ENCODE measurements at places on chromosomes 6 and 20.

GRCh38 chr6:158244373-158244772, 67.9 kb upstream of the TULP4 start:
- no peak for DNase-seq

DNA sequence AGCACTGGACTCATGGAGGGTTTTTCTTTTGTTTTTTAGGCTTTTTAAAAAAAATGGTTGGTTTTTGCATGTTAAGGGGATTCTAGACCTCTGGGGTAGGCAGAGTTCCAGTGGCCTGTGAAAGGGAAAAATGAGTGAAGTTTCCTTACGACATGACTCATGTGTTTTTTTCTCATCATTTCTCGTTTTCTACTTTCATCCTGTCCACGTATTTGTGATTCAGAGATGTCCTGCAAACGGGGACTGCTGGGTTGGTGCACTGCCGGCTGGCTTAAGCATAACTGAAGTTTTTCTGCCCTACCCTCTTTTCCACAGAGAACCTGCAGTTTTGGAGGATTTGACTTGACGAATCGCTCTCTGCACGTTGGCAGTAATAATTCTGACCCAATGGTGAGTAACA, 182.3 kb downstream of the SASH1 start:
- no peak for DNase-seq

GRCh38 chr20:44728801-44729443, 13.8 kb downstream of the CCN5 start:
- no peak for DNase-seq

- no peak for DNase-seq
These were observed 224.8 kb downstream of the GRM1 start for GRCh38 chr6:146253691-146254090.

DNA sequence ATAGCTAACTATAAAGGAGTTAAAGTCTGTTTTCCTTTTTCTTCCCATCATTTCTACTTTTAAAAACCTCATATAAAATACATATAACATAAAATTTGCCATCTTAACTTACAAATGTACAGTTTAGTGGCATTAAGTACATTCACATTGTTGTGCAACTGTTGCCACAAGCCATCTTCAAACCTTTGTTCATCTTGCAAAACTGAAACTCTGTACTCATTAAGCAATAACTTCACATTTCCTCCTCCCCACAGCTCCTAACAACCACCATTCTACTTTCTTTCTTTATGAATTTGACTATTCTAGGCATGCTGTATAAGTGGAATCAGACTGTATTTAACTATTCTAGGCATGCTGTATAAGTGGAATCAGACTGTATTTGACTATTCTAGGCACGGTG, 4.5 kb downstream of the CCDC170 start:
- no peak for DNase-seq

DNA sequence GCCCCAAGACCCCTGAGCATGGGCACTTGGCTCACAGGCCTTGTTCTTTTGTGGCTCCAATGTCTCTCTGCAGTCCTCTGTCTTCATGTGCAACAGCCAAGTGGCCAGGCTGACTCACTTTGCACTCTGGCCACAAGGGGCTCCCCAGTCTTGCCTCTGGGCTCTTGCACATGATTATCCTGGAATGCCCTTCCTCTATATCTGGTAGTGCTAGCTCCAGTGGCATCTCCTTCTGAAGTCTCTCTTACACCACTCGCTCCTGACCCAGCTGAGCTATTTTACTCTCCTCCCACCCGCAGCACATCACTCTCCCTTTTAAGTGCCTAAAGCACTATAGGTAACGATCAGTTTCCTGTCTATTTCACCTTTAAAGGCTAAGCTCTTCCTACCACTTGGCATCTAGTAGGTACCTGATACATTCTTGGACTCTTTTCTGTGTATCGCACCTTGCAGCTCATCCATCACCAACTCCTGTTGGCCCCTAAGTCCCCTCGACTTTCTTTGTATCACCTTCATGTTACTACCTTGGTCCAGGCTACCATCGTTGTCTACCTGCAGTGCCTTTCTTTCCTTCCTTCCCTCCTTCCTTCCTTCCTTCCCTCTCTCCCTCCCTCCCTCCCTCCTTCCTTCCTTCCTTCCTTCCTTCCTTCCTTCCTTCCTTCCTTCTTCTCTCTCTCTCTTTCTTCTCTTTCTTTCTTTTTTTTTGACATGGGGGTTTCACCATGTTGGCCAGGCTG, 211.9 kb upstream of the RNF24 start:
- no peak for DNase-seq

DNA sequence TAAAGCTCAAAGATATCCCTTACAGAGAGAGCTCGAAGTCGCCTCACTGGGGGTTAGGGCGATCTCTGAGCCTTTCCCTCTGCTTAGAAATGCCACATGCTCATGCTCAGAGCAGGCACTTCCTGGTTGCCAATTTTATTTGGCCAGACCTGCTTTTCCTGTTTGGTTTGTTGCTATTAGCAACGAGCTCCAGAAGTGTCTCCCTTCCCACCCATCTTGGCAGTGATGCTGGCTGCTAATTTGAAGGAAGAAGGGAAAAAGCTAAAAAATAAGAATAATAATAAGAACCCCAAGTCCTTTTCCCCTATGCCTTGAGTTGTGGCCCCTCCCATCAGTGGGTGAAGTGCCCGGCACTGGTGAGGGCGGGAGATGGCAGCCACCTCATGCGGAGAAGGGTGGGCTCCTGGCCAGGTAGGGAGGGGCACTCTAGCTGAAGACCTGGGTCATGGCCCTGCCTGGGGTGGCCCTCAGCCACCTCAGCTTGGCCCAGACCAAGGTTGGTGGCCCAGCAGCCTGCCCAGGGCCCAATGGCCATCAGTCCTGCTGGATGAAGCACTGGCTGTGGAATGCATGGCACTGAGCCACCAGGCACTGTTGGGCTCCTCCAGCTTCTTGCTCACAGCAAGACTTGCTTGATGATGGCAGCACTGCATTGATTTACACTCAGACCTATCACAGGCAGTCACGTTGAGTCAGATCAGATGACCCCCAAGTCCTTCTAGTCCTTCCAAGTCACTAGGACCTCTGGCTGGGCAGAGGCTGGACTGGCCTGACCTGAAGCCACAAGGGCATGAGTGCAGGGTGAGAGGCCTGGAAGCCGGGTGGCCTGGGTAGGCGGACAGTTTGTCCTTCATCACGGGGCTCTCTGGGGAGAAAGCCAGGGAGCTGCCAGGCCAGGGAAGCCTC, 79.0 kb downstream of the SYNJ2 start:
- DNase-seq, result no peak

DNA sequence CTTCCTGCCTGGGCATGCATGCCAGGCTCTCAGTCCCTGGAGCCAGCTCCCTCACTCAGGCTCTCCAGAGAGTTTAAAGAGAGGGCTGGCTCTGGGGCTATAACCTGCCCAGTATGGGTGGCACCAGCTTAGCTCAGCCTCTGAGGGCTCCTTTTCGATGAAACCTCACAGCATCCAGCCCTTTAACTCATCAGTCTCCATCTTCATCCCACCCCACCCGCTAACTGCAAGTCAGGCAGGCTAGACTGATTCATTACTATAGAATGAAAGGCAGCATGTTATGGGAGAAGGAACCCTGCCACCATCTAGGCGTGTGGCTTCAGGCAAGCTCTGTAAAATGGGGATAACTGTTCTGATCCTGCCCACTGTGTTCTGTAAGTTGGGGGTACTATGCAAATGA, 53.5 kb downstream of the RAB44 start:
- DNase-seq, result no peak

GRCh38 chr6:33323623-33323948, 6.0 kb upstream of the ZBTB22 start:
- no peak for DNase-seq

GRCh38 chr6:17002123-17002522, 99.7 kb upstream of the STMND1 start:
- no peak for DNase-seq

- no peak for DNase-seq
These were observed 138.0 kb downstream of the THBS2 start for GRCh38 chr6:169115632-169116031.

Data from NCI-H2081 treated with DMSO at 0.1 percent for 48 hours (cell line).